Foreskin melanocyte (primary cell): ENCODE measurements at places on chromosomes 4 and X.
A peak's percentile ranks its signal among the peaks of the same experiment; 100 is the strongest.

GRCh38 chr4:149095811-149096210 is 653.6 kb upstream of the NR3C2 start:
- DNase-seq, result no peak

GRCh38 chr4:150948710-150949109 is 66.4 kb downstream of the LRBA start:
- DNase-seq, result no peak

DNA sequence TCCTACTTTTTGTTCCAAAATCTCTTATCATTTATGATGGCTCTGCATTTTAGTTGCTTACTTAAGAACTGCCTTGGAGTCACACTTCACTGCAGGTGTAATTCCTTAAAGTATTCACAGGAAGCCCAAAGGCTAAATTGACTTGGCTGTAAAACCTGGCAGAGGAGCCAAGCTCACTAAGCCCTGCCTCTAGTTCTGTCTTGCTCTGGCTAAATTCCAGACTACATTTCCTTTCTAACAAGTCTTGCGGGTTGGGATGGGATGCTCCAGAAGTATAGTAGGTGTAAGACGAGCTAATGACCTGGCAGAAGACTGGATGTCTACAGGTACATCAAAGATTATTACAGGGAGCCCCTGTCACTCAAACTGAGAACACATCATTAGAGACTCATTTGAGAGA is 924.0 kb upstream of the INTU start:
- DNase-seq, result no peak

GRCh38 chr4:81648576-81649275 is 177.0 kb upstream of the RASGEF1B start:
- no peak for DNase-seq

DNA sequence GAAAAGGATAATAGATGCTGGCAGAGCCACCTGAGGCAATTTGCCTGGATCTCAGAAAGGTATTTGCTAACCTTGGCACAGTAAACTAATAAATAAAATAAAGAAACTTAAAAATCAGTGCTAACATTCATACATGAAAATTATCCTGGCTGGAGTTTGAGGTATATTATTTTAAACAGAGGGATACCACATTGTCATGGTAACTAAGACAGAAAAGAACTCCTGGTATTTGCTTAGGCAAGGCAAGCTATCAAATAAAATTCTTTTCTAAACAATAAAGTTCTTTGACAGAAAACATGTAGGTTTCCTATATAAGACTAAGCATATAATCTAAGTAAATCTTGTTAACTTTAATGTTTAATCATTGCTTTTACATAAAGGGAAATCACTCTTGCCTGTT is 218.8 kb downstream of the MAGEB17 start:
- DNase-seq, result no peak

- DNase-seq, result no peak
Measured at GRCh38 chrX:13605611-13606010, 36.2 kb downstream of the EGFL6 start.

GRCh38 chr4:74456056-74456744 is 11.3 kb downstream of the AREG start:
- no peak for DNase-seq

DNA sequence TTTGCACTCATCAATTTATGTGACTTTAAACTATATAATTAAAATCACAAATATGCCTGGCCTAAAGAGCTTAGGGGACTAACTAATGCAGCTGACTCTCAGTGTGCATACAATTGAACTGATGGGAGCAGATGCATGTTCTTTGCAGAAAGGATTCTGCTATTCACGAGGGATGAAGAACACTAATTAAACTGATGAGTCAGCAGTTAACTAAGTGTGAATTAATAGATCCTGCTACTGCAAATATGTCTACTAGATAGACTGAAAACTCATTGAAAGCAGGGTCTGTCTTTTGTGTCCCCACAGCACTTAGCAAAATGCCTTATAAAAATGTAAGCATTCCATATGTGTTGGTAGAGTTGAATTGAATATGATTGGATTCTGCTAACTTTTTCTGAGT is 104.0 kb downstream of the SRPX start:
- no peak for DNase-seq

- no peak for DNase-seq
Measured at GRCh38 chr4:37023504-37023903, 221.0 kb upstream of the NWD2 start.

GRCh38 chrX:130778773-130779172 is 124.2 kb downstream of the ENOX2 start:
- no peak for DNase-seq

- DNase-seq, result no peak
Measured at GRCh38 chrX:139020801-139021200, 309.3 kb upstream of the FGF13 start.

DNA sequence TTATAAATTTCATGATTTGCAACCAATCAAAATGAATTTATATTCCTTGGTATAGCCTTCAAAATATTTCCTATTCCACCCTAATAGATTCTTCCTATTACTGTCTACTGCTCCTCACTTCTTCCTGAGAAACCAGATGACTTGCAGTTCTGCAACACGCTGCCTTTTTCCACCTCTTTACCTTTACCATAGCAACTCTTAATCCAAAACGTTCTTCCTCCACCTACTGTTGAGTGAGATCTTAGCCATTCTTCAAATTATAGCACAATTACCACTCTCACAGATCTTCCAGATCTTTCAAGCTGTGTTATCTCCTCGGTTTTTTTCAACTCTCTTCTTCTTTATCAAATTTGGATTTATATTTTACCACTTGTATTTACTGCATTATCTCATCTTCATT is 289.8 kb downstream of the ADGRL3 start:
- DNase-seq, result no peak

GRCh38 chr4:124833831-124834505 is 121.4 kb upstream of the ANKRD50 start:
- no peak for DNase-seq

GRCh38 chrX:110750526-110751189 is 45.0 kb downstream of the CHRDL1 start:
- no peak for DNase-seq

- no peak for DNase-seq
Measured at GRCh38 chr4:46968847-46969246, 24.5 kb downstream of the GABRA4 start.

DNA sequence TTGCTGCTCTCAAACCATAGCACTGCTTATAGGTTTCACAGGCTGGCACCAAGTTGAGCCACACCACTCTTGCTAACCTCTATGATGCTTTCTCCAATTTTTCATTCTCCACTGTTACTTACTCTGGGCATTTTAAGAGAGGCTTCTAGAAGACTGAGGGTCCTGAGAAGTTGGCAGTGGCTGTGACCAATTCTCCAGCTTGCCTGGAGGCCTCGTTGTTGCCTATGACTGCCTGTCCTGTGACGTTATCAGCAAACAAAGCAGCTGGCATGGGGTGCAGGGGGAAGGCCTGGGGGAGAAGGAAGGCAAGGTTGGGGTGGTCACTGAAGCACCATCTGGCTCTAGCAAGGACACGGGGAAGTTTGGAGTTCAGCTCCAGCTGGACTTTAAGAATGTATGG is 30.4 kb upstream of the PDLIM3 start:
- DNase-seq, result no peak

DNA sequence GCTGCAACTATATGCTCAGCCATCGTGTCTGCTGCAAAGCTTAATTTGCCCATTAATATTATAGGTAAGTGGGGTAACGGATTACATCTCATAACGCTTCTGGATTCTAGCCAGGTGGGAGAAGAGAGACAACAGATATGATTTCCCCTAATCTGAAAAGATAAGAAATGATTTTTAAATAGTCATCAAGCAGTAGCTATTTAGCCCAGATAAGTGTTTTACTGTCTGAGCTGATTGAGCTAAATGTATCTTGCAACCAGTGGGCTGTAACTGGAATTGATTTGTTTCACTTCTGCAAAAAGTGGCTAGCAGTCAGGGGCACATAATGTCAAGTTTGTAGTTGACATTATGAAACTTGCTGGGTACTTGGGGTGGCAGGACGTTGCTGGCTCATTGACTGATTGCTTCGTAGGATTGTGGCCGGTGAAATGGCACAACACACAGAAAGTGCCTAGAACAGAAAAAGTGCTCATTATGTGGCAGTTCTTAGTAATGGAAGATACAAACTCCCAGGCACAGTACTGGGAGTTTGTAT is 18.5 kb downstream of the LAP3 start:
- DNase-seq, result no peak

DNA sequence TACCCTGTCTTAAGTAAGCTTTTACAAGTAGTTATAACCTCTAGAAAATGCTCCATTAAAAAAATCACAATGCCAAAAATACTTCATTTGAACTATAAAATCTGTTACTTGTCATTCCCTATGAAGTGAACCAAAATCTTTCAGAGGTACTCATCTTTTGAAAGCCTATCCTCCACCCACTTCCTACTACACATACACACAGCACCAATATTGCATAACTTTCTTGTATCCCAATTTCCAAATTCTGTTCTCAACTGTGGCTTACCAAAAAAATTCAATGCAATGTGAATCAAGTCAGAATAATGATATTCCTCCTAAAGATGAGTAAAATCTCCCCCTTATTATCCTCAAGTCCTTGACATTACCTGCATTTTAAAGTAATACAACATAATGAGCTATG is 15.9 kb downstream of the DHX15 start:
- DNase-seq, result no peak

DNA sequence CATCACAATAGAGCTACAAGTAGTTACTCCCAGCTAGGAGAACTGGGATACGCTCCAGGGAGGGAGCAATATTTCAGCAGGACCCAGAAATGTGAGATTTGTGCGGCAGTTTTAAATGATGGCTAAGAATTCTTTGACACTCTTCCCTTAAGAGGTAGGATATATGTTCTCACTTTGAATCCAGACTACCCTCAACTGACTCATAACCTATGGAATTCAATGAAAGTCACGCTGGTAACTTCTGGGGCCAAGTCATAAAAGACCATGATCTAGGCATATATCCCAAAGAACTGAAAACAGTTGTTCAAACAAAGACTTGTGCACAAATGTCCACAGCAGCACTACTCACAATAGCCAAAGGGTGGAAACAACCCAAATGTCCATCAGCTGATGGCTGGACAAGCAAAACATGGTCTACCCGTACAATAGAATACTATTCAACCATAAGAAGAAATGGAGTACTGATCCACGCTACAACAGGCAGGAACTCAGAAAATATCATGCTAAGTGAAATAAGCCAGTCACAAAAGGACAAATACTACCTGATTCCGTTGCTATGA is 10.5 kb downstream of the CD99L2 start:
- peak; percentile 88 for DNase-seq

DNA sequence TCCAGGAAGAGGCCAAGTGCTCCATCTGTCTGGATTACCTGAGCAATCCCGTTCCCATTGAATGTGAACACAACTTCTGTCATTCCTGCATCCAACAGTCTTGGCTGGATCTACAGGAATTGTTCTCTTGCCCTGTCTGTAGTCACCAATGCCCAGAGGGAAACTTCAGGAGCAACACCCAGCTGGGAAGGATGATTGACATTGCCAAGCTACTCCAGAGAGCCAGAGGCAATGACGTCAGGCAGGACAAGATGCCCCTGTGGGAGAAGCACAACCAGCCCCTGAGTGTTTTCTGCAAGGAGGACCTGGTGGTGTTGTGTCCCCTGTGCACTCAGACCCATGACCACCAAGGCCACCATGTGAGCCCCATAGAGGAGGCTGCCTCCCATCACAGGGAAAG is 21.3 kb upstream of the TRIM60 start:
- DNase-seq, result no peak

- peak; percentile 79 for DNase-seq
Measured at GRCh38 chr4:181008164-181008563, 1235.0 kb upstream of the TENM3 start.

GRCh38 chrX:154059729-154060245 is 37.7 kb downstream of the MECP2 start:
- DNase-seq, result no peak

DNA sequence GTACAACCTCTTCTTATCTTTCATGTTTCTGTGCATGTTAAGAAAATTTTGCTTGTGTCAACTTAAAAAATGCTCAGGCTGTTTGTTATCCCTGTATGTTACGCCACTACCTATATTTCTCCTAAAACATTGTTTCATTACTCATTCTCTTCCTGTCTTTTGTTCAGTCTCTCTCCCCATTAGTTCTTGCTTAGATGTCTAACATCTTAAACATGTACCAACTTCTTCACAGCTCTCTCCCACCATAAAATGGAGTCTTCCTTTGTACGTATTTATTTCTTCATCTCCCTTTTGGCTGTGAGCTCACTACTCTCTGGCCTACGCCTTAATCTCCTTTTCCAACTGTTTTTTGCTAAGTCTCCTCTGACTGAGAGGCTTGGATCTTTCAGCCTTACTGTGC is 36.4 kb downstream of the PCDH7 start:
- no peak for DNase-seq

- DNase-seq, result no peak
Measured at GRCh38 chr4:148730766-148731165, 288.6 kb upstream of the NR3C2 start.

DNA sequence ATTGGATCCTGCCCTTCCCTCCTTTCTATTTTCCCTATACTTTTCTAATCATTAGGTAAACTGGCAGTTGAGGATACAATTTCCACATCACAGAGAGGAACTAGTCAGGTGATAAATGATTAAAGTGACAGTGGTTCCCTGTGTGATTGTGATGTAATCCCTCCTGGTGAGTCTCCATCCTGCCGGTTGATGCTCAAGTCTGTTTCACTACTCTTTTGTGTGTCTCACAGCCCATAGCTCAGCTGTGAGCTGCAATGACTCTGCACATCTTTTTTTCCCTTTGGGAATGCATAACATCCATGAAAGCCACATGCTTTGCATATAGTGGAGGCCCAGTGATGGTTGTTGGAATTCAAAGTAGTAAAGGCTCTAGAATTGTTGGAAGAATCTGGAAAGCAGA is 60.4 kb downstream of the CCNI start:
- no peak for DNase-seq

DNA sequence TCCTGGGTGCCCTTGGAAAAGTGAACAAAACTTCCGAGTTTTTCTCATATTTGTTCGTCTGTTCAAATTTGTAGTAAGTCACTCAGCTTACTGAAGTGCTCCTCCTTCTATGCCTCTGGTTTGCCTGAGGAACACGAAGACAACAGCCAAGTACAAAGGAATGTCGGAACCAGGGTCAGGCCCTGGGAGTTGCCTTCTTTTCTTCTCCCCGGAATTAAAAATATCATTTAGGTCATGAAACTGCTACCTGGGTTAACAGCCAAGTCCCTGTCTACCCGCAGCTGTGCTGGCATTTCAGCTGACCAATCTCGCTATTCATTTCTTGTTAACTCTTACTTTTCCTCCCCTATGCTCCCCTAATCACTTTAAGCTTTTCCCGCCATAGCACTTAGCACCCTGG is 137.6 kb upstream of the TEX13D start:
- DNase-seq, result no peak

- DNase-seq, result no peak
Measured at GRCh38 chr4:86451560-86452330, 91.9 kb upstream of the MAPK10 start.
